Liver (tissue), 10 donors: ENCODE measurements at places on chromosomes 1 and 21. TPM values are rescaled to one million over a fixed set of nuclear protein-coding genes. Genes with fewer than 3 reads are reported as not detected.

DNA sequence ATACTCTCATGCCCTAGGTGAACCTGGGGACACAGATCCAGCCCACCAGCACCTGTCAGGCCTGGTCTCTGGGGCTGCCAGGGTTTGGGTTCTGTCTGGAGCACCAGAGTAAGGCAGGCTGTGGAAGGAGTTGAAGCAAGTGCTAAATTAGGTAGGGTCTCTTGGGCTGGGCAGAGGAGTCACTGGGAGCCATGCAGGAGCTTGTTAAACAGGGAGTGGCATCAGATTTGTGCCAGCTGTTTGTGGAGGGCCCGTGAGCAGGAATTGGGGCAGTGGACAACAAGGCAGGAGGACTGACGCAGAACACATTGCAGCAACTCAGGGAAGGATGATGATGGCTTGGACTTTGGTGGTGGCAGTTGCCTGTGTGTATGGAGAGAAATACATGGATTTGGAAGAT is 56.3 kb downstream of the PTPRF start:
- DNase-seq: no peak

- no peak for DNase-seq
Measured at GRCh38 chr1:93768380-93768863, 86.8 kb upstream of the BCAR3 start.

Gene FCRL1
- 0.02 TPM for polyA plus RNA-seq

Gene LRRIQ3
- 0.69 TPM for polyA plus RNA-seq

DNA sequence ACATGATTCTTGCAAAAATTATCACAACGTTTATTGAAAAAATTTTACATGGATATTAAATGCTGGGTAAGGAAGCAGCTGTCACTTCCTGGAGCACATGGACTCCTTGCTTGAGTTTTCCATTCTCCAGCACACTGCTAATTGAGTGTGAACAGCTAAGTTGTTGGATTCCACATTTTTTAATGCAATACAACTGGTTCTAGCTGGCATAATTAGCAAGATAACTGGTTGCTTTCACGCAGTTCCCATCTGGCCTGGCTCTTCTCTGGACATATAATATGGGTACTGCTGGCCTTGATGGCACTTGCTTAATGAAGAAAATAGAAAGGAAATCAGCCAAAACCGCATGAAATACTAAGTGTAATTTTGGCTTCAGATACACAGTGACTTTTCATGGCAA is 26.6 kb downstream of the RGS21 start:
- DNase-seq: no peak

GRCh38 chr21:45540601-45540970 is 1.7 kb downstream of the SLC19A1 start:
- no peak for DNase-seq

DNA sequence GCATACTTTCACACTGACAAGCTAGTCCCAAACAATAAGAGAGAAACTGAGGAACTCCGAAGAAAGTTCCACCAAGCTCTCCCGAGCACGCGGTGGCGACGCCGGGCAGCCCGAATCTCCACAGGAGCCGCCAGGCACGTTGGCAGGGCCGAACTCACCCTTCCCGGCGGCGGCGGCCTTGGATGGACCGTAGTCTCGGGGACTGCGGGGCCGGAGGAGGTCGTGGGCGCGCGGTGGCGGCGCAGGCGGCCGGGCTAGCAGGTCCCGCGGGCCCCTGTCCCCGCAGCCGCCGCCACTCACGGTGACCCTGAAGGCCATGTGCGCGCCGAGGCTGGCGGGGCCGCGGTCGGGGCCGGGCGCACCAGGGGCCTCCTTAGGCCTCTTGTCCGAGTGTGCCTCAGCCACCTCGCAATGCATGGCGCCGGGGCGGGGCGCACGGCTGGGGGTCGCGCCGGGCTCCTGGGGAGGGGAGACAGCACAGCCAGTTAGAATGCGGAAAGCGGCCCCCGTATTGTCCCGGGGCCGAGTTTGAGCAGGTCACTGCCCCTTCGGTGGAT is 1.2 kb downstream of the GLIS1 start:
- DNase-seq: no peak

DNA sequence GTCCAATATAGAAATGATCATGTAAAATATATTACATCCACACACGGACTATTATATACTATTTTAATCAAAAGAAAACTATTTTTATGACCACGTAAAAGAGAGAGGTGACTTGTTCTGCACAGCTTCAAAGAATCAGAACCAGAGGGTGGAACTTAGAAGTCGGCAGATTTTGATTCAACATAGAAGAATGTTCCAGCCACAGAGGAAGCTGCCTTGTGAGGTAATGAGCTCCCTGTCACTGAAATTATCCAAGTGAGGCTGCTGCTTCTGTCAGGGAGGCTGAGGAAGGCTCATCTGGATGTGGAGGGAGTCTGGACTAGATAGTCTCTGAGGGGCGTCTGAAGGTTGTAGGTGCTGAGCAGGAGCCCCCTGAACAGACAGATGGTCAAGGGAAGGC is 2.7 kb downstream of the PLEKHA6 start:
- no peak for DNase-seq

DNA sequence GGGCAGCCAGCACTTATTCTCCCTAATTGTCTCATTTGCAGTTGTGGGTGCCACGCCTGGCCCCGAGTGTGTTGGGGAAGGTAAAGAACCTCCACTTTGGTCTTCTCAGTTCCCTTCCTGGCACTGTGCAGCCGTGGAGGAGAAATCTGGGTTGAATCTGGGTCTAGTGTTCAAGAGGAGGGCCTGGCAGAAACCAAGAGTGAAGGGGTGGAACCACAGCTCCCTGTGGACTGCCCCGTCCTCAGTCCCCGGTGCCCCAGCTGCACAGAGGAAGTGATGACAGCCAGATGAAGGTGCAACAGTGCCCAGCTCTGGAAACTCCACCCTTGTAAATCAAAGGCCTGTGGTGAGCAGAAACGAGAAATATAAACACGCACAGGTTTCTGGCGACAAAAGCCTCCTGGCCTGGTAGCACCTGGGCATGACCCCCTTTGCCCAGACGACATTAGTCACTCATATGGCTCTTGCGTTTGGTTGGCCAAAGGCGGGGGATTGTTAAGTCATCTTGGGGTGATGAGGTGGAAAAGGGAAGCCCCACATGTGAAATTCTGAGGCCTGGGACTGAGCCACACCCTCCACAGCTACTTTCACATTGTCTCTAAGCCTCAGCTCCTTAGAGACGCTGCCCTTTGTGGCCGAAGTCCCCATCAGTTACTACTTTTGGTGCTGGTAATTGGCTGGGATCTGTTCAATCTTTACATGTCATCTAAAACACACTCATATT is 4.2 kb upstream of the ECE1 start:
- DNase-seq: no peak

GRCh38 chr1:150362721-150363425 is 1.1 kb upstream of the RPRD2 start:
- DNase-seq: peak; percentile 37

DNA sequence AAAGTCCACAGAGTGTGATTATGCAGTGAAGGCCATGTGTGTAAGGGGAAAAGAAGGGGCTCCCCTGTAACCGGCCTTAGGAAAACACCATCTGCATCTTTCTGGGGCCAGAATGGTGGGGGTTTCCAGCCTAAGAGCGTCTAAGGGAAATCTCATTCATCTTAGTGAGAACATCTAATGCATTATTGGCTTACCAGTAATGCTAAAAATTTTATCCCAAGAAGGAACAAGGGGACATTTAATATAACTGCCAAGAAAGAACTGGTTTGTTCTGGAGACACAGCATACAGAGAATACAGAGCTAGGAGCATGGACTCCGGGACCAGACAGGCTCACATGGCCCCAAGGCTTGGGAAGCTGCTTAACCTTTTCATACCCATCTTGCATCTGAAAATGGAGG is 58.3 kb upstream of the DSCAM start:
- DNase-seq: no peak

GRCh38 chr1:2229037-2229864 is 1.1 kb downstream of the SKI start:
- peak; percentile 66 for DNase-seq

Gene MTARC2
- polyA plus RNA-seq: 65.4 TPM

GRCh38 chr1:186960861-186961260 is 132.1 kb downstream of the PLA2G4A start:
- no peak for DNase-seq

DNA sequence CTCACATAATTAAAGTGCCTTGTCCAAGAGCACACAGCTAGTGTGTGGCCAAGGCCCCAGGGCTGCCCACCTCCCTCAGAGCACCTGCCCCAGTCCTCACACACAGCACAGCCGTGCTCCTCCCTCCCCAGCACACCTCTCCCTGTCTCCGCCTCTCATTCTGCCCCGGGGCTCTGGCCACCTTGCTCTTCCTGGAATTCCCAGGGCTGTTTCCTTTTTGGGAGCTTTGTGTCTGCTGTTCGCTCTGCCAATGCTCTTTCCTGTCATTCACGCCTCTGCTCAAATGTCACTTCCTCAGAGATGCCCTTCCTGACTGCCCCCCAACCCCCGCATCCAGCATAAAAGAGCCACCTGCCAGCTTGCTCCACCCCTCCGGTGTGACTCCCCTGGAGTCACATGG is 13.3 kb downstream of the SLC6A17 start:
- DNase-seq: no peak

DNA sequence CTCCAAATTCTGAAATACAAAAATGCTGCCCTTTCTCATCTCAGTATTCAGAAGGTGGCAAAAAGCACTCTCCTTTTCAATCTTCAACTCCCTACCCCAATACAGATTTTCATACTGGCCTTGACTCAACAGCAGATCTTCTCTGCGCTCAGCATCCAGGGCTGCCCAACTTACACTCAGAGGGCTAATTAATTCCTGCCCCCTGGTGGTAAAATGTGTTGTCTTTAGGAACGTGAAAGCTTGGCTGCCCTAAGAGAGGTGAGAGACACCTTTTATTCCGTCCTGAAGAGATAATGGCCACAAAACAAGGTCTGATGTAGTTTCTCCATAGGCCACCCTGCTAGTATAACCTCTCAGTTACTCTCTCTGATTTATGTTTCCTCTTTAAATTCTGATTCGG is 25.0 kb downstream of the KRTAP24-1 start:
- no peak for DNase-seq

DNA sequence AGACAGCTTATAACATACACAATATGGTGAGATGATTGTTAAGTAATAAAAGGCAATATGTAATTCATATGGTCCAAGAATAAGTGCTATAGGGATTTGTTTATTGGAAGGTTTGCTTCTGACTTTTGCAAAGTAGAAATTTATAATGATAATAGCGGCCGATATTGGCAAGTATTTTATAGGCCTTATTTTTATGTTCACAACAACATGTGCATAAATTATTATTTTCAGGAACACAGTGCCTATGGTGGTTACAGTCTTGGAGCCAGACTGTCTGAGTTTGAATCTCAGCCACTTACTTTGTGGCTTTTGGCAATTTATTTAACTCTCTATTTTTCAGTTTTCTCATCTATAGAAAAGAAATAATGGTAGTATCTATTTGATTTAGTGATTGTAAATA is 607.5 kb downstream of the USP25 start:
- no peak for DNase-seq

GRCh38 chr1:47938520-47938919 is 58.7 kb downstream of the TRABD2B start:
- DNase-seq: no peak

DNA sequence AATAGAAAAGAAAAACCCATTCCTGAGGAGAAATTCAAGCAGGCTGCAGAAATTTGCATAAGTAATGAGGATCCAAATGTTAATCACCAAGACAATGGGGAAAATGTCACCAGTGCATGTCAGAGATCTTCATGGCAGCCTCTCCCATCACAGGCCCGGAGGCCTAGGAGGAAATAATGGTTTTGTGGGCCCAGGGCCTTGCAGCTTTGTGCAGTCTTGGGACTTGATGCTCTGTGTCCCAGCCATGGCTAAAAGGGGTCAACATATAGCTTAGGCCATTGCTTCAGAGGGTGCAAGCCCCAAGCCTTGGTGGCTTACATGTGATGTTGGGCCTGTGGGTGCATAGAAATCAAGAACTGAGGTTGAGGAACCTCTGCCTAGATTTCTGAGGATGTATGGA is 22.7 kb downstream of the RAB3GAP2 start:
- no peak for DNase-seq

DNA sequence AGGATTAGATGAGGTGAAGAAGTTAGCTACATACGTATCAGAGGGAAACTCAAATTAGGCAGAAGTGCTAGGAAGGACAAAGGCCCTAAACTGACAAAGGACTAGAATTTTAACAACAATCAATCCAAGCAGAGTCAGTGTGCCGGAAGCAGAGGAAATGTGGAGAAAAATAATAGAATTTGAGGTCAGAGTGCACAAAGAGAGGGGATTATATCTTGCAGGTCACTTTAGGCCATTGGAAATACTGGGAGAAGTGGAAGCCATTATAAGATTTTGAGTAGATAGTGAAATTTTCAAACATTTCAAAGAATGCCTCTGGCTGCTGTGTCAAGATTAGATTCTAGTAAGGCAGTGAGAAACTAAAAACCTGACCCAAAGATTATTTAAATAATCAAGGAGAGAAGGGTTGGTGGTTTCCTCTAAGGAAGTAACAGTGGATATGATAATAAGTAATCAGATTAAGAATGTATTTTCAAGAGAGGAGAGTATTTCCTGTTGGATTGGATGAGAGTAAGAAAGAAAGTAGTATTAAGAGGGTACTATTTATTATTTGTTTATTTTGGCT is 889.2 kb upstream of the NCAM2 start:
- DNase-seq: no peak

Gene ARPC5
- polyA plus RNA-seq: 48.5 TPM

- DNase-seq: peak; percentile 88
Measured at GRCh38 chr1:179002552-179003345, 22.9 kb upstream of the FAM20B start.

Gene PGLYRP4
- polyA plus RNA-seq: not detected

- no peak for DNase-seq
Measured at GRCh38 chr1:240030236-240030635, 61.4 kb upstream of the FMN2 start.

DNA sequence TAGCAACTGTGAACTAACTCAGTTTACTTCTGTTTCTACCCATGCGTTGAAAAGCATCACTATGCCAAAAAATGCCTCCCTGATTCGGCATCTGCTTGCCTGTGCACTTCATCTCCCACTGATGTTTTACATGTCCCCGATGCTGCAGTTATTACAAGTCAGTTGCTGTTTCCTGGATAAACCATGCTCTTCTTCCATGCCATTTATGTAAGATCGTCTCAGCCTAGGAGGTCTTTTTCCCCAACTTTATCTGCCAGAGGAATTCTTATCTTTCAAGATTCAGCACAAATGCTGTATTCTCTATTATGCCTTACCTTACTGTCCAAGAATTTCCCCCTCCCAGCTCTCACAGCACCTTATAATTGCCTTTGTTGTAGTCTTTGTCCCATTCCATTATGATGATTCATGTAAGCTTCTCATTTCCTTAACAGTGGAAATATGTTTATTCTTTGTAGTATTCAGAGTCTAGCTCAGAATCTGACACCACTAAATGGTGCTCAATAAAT is 30.0 kb downstream of the PRKACB start:
- DNase-seq: no peak

GRCh38 chr1:62438163-62438562 is 1.3 kb downstream of the USP1 start:
- DNase-seq: no peak

Gene COL6A1
- 82.0 TPM for polyA plus RNA-seq

DNA sequence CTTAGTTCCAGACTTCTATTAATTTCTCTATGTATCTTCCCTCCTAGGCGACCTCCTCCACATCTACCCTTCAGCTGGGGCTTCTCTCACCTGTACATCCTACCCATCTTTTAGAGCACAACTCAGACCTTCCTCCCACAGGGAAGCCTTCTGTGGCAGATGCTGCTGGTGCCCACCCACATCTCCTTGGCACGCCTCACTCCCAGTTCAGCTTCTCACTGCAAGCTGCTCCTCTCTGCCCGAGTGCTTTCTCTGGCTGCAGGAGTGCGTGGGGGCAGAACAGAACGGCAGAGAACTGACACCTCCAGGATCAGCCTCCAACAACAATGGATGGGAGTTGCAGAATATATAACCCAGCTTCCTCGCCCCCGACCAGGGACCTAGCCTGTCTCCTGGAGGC is 36.5 kb downstream of the ZBTB18 start:
- DNase-seq: no peak
